DMS79 treated with DMSO at 0.1 percent for 48 hours (cell line): ENCODE measurements at places on chromosomes 7 and 10.

DNA sequence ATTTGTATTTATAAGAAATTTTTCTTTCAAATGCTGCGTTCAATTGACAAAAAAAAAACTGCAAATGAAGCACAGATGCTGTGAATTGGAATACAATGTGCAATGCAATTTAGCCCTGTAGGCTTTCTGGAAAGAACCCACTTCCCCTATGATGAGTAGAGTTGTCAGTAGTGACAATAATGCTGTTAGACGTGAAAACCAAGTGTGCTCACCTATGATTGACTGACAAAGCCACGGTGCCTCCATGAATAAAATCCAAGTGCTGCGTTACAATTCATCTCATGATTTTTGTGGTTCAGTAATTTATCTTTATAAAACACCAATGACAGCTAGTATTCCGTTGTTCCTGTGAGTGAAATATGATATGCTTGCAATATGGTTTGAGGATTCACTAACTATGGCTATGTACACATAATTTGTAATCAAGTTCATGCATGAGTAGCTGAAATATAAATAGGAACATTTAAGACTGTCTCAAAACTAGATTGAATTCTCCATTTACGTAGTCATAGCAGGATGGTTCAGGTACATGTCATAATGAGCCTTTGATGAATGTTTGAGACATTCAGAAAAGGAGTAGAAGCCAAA, 1160.3 kb downstream of the CNTNAP2 start:
- DNase-seq = peak; percentile 15

- DNase-seq = no peak
Observed at GRCh38 chr10:101762736-101763135, 13.2 kb downstream of the FGF8 start.

- no peak for DNase-seq
Observed at GRCh38 chr10:109893386-109893785, 29.9 kb downstream of the XPNPEP1 start.

GRCh38 chr10:118694848-118695247, 59.9 kb downstream of the CACUL1 start:
- no peak for DNase-seq

GRCh38 chr10:16686054-16686902, 130.9 kb downstream of the RSU1 start:
- DNase-seq = no peak

- DNase-seq = no peak
Observed at GRCh38 chr10:58853668-58854067, 322.8 kb upstream of the PHYHIPL start.
